ENCODE measurements at places on chromosomes 7 and 10. TPM values are rescaled to one million over a fixed set of nuclear protein-coding genes. Genes with fewer than 3 reads are reported as not detected.
A peak's percentile ranks its signal among the peaks of the same experiment; 100 is the strongest.

Gene NKX6-2
- not detected for total RNA-seq

Gene PTPN20
- 7.5 TPM for total RNA-seq

Gene PI4K2A
- total RNA-seq: 14.7 TPM

Gene NCF1
- total RNA-seq: 1.2 TPM

Gene ZP3
- 2.4 TPM for total RNA-seq

Gene NUDT1
- total RNA-seq: 14.2 TPM

Gene UNCX
- not detected for total RNA-seq

- H3K4me3 ChIP-seq: no peak overlapping the region
- no peaks in the 10 kb centered on the region for H3K36me3 ChIP-seq
- no peak overlapping the region for H3K27ac ChIP-seq
- no peak for DNase-seq
- H3K4me1 ChIP-seq: no peaks in the 10 kb centered on the region
Observed at GRCh38 chr7:31003721-31004120, 40.0 kb downstream of the GHRHR start.

GRCh38 chr10:55628260-55628701, 732.8 kb downstream of the ZWINT start:
- H3K4me3 ChIP-seq: peak overlapping the region; percentile 11
- no peaks in the 10 kb centered on the region for H3K27me3 ChIP-seq
- peak; percentile 60 for DNase-seq
- peaks cover 24% of the 10 kb centered on the region for H3K4me1 ChIP-seq

DNA sequence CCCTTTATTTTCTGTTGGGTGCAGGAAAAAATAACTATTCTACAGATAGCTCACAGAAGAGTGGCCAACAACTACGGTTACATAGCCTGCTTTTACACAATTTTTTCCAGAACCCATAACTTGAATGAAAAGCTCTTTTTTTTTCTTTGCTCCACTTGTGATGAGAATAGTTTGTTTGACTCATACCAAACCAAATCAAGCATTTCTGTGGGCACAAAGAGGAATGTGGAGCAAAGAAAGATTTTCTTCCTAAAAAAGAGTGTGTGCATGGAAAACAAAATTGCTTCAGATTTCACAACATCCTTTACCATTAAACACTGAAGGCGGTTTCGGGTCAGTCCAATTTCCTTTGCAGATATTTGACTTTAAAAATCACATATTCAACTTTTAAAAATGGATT, 54.8 kb upstream of the RAB11FIP2 start:
- no peak overlapping the region for H3K27ac ChIP-seq
- H3K36me3 ChIP-seq: no peaks in the 10 kb centered on the region
- no peak for DNase-seq
- no peaks in the 10 kb centered on the region for H3K27me3 ChIP-seq

- H3K27ac ChIP-seq: no peak overlapping the region
- DNase-seq: no peak
- no peak overlapping the region for H3K4me3 ChIP-seq
Observed at GRCh38 chr7:78197447-78197846, 398.9 kb downstream of the PHTF2 start.

- no peak overlapping the region for H3K27ac ChIP-seq
Observed at GRCh38 chr7:50391386-50391785, 58.8 kb downstream of the FIGNL1 start.

DNA sequence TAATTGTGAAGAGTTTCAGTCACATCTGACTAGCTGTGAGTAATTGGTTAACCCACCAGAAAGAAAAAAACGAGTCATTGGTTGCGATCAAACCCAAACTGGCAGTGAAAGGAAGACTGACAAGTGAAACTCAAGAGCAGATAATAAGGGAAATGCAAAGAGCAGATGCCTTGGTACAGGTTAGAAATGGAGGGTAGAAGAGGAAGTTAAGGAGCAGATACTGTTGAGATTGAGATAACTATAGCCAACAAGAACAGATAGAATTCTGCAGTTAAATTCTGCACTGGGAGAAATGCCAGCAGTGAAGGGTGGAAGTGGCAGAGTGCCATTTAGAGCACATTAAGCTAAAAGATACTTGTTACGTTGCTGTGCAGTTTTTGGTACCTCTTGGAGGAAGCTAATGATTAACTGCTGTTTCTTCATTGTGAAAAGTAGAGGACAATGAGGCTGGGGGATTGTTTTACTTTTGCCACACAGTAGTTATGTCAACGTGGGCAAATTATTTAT, 65.8 kb downstream of the CDK13 start:
- H3K36me3 ChIP-seq: peaks cover 7% of the 10 kb centered on the region
- H3K4me1 ChIP-seq: peaks cover 5% of the 10 kb centered on the region
- H3K27ac ChIP-seq: no peak overlapping the region
- H3K27me3 ChIP-seq: no peaks in the 10 kb centered on the region
- H3K4me3 ChIP-seq: no peak overlapping the region

GRCh38 chr7:50446542-50446960, 3.6 kb downstream of the FIGNL1 start:
- no peaks in the 10 kb centered on the region for H3K4me1 ChIP-seq
- H3K27ac ChIP-seq: no peak overlapping the region
- no peak overlapping the region for H3K4me3 ChIP-seq
- no peak for DNase-seq
- no peaks in the 10 kb centered on the region for H3K27me3 ChIP-seq

DNA sequence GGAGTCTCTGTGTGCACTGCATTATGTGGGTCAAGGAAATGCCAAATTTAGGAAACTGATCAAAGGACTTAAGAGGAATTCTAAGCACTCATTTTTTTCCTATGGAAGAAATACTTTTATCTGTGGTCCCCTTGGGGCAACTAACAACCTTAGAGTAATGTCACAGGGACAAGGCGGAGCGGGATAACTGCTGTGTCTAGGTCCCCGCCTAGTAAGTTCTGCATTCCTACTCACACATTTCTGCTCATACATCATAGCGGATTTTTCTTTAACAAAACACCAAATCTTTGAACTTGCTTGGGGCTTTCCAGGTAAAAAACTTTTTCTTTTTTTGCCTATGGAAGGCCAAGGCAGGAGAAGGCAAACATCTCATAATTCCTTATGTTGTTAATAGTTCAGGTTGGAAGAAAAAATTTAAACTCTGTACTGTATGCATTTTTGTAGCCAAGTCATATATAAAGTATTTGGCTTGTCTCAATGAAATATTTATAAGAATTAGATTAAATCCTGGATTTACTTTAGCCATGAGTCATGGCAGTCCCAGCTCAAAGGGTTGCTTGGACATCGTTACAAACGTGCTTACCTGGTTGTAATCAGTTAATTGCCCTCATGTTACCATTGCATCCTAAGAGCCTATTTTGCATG, 285.0 kb downstream of the PHTF2 start:
- H3K4me3 ChIP-seq: no peak overlapping the region
- DNase-seq: no peak
- no peaks in the 10 kb centered on the region for H3K4me1 ChIP-seq
- H3K27ac ChIP-seq: no peak overlapping the region
- no peaks in the 10 kb centered on the region for H3K27me3 ChIP-seq

DNA sequence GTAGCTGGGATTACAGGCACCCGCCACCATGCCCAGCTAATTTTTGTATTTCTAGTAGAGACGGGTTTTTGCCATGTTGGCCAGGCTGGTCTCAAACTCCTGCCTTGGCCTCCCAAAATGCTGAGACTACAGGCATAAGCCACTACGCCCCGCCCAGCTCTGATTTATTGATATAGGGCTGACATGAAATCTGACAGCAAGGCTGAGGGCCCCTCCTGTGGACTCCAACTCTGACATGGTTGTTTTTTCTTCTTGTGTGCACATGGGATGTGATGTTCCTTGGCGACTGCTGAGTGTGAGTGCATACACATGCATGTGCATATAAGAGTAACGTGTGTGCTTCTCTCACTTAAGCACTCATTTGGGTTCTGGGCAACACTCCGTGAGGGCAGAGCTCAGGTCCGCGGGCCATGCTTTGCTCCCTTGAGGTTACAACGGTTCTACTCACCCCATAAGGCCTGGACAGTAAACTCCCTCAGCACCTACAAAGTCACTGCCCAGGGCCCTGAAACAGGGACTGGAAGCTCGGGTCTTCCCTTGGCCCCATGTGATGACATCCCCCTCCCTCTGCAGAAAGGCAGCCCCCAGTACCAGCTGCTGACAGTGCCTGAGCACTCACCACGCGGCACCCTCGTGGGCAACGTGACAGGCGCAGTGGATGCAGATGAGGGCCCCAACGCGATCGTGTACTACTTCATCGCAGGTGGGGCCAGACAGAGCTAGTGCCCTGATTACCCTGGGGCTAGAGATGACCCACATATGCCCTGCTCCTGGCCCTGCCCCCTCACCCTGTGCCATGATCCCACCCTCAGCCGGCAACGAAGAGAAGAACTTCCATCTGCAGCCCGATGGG, 33.6 kb upstream of the VSIR start:
- peaks cover 4% of the 10 kb centered on the region for H3K4me1 ChIP-seq
- no peaks in the 10 kb centered on the region for H3K36me3 ChIP-seq
- H3K27ac ChIP-seq: no peak overlapping the region
- H3K27me3 ChIP-seq: no peaks in the 10 kb centered on the region
- DNase-seq: no peak

- H3K27me3 ChIP-seq: no peaks in the 10 kb centered on the region
- peaks cover 4% of the 10 kb centered on the region for H3K4me1 ChIP-seq
- no peak overlapping the region for H3K4me3 ChIP-seq
- DNase-seq: no peak
- H3K27ac ChIP-seq: no peak overlapping the region
- peaks cover 38% of the 10 kb centered on the region for H3K36me3 ChIP-seq
Observed at GRCh38 chr10:100487529-100487928, 24.7 kb downstream of the WNT8B start.
